Right renal cortex interstitium (tissue), 3 donors: ENCODE measurements at places on chromosomes 12 and 14.

GRCh38 chr12:108214486-108214885 lies 85.4 kb downstream of the WSCD2 start:
- DNase-seq, result peak; percentile 10

DNA sequence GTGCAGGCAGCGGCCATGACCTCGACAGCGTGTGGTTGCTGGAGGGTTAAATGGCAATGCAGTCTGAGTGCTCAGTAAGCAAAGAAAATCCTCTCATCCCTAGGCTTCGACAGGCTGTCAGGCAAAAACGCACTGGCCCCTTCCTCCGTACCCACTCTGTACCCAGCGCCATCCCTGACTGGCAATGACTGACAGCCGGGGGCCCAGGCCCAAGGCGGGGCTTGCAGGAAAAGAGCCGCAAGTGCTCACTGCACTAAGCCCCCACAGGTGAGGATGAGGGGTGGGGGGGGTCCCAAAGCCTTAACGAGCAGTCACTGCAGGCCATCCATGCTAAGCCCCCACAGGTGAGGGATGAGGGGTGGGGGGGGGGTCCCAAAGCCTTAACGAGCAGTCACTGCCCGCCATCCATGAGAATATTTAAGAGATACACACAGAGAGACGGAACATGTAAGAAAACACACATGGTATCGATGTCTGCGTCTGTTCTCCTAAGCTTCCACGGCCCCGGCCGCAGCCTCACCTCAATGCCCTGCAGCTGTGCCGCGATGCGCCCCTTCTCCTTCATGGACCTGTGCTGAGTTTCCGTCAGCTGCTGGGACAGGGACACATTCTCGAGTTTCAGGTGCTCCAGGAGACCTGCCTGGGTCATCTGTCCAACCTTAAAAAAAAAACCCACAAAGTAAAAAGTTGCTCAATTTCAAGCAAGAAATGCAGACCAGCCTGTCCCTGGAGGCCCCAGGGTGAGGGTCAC lies 30.7 kb downstream of the GOLGA3 start:
- no peak for DNase-seq

DNA sequence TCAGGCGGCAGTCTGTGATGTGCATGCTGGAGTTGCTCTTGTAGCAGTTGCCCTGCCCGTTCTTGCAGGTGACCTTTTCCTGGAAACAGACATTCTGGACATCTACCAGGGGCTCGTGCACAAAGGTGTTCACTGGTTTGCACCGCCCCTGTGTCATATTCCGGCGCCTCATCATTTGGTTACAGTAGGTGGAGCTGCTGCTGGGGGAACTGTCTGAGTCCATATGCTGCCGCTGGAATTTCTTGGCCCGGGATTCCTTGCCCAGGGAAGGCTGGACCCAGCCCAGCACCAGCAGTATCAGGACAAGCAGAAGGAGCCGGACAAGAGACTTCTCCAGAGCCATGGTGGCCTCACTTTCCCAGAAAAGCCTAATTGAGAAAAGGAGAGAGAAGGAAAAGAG lies 918 bp downstream of the RNASE1 start:
- no peak for DNase-seq

GRCh38 chr12:49933796-49934195 lies 16.7 kb upstream of the AQP2 start:
- no peak for DNase-seq

DNA sequence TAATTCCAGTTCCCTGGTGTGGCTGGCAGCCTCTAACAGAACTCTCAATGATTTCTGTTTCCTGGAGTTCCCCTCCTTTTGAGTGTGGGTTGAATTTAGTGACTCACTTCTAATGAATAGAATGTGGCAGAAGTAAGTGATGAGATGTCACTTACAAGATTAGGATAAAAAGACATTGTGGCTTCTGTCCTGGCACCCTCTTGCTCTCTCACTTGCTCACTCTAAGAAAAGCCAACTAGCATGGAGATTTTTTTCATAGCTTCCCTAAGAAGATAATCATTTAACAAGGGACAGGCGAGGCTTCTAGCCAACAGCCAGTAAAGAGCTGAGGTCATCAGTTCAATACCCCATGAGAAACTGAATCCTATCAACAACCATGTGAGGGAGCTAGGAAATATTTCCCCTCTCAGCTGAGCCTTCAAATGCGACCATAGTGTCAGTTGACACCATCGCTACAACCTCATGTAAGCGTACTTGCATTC lies 156.7 kb downstream of the TMTC3 start:
- no peak for DNase-seq

DNA sequence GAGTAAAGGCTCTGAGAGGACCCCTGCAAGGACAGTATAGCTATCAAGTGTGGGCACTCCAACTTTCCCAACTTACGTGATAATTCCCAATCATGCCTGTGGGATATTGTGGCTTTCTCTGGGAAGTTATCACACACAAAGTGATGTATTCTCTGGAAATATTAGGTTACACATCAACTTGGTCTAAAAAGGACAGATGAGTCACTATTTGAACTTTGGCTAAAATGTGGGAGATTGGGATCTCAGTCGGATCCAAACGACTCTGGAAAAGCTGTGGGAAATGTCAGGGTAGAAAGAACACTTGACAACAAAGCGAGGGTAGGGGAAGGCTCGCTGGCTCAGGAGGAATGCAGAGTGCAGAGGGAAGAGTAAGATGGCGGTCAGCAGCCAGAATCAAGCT lies 1048.9 kb downstream of the BCL11B start:
- no peak for DNase-seq

- DNase-seq, result no peak
These were observed 1.2 kb downstream of the ZBTB25 start for GRCh38 chr14:64502456-64502855.

- DNase-seq, result no peak
These were observed 62.7 kb downstream of the C2CD5 start for GRCh38 chr12:22481547-22482104.
